ENCODE measurements at places on chromosomes 3 and 15.

DNA sequence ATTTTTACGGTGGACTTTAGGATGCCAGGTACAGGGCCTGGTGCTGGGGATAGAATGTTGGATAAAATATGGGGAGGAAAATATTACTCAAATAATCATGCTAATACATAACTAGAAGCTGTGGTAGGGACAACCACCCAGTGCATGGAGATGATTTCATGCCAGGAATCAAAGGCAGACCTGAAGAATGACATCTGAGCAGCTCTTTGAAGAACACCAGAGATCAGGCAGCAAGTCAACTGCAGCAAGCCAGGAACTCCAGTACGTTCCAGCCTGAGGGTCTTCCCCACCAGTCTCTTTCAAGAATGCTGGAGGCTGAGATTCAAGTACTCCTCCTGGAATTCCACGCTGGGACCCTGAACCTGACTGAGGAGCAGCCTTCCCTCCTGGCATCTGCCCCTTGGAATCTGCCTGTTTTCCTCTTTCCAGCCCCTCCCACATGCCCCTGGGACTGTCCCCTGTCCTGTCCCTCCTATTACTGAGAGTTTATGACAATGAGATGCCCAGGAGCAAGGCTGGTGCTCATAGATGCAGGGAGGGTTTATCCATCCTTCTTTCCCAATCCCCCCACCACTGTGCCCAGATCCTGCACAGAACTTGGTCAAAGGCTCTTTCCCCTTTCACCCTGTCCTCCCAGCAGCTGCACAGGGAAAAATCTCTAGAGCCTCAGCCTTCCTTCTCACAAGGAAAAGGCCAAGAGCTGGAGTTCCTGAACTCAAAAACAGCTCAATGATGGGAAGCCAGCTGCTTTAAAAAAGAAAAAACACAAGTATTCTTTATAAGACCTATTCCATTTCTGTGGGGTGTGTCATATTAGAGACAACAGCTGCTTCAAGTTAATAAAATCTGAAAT, 68.0 kb downstream of the PDZRN3 start:
- no peak for DNase-seq

GRCh38 chr3:112391648-112392047, 58.7 kb downstream of the CD200 start:
- DNase-seq: no peak

GRCh38 chr3:76826861-76827260, 213.0 kb upstream of the ROBO2 start:
- DNase-seq: no peak

DNA sequence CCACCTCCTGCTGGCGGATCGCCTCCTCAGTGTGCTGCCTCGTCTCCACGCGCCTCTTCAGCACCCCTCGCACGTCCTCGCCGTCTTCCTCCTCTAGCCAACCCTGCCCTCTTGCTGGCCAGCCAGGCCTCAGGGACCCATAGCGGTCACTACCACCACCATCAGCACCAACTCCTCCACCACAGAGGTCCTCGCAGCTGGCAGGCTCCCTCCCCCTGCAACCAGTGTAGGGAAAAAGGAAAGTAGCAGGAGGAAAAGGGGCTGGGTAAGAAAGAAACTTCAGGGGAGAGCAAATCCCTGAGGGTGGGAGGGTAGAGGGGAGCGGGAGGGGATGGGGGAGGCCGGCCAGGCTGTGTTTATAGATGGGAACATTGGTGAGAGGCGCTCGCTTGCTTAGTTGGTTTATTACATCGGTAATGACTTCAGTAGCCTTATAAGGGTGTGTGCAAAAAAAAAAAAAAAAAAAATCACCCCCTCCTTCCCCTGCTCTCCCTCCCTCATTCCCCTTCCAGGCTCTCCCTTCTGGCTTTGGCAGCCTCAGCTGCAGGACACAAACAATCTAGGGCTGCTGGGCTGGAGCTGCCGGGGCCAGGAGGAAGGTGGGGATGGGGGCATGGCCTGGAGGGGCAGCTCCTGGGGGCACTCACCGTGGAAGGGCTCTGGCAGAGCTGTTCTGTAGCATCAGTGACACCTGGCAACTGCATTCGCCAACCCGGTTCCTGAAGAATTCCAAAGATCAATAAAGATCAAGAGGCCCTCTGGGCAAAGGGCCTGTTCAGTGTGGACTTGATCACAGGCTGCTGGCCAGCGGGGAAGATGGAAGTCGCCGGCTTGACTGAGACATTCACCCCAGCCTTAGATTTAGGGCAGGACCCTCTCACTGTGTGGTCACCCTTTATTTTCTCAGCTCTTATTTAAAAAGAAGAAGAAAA, 116.2 kb upstream of the HACD2 start:
- DNase-seq: peak; percentile 35

DNA sequence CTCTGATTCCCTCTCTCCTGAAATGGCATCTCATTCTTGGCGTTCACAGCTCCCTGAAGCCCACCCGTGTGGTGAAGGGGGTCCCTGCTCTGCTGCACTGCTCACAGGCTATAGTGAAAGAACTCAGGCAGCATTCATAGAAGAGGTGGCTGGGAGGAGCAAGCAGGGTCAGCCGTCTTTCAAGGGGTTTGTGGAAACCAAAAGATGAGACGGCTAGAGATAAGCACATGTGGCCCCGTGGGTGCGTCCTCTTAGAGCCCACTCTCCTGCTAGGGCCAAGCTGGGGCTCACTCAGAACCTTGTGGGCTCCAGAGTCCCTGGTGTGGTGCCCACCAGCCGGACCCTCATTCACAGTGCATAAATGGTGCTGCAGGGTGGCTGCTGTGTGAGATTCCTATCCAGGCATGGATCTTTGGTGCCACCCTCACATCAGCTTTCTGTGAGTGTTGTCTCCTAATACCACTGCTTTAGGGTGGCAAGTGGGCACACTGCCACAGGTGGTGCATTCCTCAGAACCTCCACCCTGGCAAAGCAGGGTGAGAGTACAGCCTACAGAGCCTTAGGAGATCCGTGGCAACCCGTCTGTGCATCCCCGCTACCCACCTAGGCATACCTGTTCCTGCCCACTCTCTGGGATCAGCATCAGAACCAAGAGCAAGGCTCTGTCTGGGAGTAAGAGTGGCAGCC, 11.2 kb upstream of the SEMA4B start:
- no peak for DNase-seq

DNA sequence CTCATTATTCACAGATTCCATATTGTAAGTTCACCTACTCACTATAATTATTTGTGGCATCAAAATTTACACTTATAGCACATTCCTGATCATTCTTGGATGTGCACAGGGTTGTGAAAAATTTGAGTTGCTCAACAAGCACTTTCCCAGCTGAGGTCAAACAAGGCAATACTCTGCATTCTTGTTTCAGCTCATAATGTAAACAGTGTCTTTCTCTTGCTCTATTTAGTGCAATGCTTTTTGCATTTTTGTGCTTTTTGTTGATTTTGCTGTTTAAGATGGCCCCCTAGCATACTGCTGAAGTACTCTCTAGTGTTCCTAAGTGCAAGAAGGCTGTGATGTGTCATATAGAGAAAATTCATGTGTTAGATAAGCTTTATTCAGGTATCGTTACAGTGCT, 66.7 kb upstream of the TNIK start:
- DNase-seq: no peak

DNA sequence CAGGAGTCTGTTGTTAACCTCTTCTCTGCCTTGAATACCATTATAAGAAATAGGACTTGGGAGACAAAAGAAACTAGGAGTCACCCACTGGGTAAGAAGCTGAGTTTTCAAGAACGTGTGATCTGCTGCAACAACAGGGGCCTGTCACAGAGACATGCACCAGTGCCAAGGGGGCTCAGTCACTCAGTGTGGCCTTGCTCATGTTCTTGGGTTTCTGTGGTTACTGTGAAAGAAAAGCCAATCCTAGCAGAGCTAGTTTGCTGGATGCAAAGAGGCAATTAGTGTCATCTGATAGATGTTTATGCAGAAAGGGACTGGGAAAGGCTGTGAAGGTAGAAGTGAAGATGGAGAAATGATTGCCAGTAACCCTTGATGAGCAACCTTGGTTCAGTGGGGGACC, 126.3 kb downstream of the IQCH start:
- DNase-seq: no peak

DNA sequence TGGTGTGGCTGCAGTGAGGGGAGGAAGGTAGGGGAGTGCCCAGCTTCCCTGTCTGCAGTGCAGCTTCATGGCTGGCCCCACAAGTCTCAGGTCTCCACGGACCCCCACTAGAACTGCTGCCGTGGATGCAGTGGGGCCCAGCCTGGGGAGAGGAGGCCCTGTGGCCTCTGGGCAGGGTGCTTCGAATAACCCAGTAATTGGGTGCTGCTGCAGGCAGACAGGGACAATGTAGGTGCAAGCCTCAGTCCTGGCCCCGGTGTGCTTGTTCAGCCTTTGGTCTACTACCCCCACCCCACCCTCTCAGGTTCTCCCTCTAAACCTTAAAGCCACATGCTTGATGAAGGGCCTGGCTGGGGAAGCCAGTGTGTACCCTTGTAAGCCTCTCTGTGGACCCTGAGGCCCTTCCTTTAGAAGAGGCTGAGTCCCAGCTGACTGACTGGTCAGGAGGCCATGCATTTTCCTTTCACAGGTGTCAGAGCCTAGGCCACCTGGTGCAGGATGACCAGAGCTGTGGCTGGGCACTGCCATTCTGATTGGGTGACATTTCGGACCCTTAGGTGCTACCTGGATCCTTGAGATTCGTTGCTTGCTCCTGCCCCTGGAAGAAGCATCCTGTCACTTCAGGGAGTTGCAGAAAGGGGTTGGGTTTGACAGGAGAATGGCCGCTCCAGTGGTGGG, 21.1 kb upstream of the EXOG start:
- no peak for DNase-seq

GRCh38 chr3:124620600-124621063, 109.6 kb upstream of the UMPS start:
- DNase-seq: no peak

- DNase-seq: no peak
These were observed 44.4 kb downstream of the CDAN1 start for GRCh38 chr15:42692536-42692935.

DNA sequence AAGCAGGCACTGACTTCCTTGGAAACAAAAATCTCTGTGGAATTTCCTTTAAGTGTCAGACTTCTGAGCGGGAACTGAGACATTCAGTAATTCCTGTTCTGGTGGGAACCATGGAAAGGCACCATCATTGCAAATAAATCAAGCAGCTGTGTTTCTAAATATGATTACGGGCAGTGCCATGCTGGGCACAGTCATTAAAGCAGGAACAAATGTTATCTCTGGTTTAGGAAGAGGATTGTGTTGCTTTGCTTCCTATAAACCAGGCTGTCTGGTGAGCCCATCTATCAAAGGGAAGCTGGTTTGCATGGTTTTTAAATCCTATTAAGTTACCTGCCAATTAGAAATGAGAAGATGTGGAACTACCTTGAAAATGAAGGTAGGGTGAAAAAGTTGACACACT, 86.7 kb downstream of the EBLN2 start:
- no peak for DNase-seq

DNA sequence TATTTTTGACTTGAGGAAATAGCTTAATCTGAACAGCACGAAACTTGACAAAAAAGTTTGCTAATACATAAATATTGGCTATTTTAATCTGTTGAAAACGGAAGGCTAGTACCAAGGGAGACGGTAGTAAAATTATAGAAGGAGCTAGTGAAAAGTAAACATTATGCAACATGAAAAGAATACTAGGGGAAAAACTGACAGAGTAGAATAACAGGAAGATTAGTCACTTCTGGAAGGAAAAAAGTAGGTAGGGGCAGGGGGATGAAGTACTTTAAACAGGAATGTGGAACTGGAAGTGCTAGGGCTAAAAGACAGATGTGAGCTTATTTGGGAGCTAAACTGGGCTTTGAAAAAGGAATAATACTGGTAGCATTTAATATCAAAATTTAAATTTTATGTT, 60.1 kb downstream of the MBNL1 start:
- no peak for DNase-seq

GRCh38 chr15:66619152-66619903, 53.5 kb upstream of the LCTL start:
- peak; percentile 20 for DNase-seq

DNA sequence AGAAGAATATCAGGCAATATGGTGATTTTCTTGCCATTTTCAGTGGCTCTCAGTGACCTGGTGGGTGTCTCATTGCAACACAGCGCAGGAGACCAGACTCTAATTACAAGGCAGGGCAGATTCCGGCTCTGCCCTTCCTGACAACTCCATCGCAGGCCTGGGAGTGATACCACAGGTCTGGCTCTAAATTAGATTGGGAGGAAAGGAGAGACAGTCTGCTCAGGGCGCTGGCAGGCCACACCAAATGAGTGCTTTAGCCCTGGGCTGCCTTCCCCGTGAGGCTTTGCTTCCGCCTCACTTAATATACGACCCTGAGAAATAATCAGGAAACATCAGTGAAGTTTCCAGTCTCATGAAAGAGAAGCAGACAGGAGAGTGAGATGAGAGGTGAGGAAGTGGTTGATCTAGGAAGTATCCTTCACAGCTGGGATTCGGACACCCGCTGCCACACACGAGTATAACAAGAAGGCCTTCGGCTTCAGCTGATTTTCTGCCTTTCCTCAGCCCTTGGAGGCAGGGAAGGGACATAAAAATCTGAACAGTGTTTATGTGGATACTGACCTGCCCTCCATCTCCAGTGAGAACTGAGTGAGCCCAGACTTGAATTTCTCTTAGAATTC, 73.7 kb upstream of the PROK2 start:
- DNase-seq: no peak

DNA sequence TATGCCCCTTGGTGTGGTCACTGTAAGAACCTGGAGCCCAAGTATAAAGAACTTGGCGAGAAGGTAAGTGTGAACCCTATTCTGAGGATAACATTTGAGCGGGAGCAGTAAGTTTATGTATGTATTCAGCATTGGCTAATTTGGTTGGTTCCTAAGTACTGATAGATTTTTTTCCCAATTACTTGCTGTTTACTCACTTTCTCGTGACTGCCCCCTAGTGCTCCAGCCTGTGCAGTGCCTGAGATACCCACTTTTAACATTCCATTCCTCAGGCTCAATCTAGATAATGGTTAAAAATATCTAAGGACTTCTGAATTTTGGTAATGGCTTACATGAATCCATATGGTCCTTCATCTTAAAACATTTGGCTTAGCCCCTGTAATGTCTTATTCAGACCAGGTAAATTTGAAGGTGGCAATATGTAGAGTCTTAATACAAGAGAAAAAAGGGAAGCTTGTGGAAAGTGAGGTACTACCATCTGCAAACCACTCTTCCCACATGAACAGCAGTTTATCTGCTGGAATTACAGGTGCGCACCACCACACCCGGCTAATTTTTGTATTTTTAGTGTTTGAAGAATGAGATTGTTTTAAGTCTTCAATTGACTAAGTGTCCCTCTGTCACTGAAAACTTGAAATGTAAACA, 7.1 kb downstream of the ELL3 start:
- peak; percentile 35 for DNase-seq

DNA sequence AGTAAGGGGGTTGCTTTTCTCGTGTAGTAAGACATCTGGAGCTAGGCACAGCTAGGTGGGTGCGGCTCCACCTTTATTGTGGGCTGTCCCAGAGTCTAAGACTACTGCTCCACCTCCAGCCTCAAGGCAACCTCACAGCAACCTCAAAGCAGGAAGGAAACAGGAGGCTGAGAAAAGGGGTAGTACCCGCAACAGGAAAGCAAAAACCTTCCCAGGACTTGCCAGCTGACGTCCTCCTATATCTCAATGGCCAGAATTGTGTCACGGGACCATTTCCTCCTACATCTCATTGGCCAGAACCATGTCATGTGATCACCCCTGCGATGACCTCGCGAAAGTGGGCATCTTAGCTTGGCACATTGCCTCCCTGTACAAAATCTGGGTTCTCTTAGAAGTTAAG, 4.3 kb upstream of the GPR160 start:
- no peak for DNase-seq

GRCh38 chr3:49263159-49263889, 13.7 kb downstream of the C3orf62 start:
- no peak for DNase-seq

- DNase-seq: no peak
These were observed 42.1 kb downstream of the IQCH start for GRCh38 chr15:67296684-67297083.

- DNase-seq: no peak
These were observed 122.6 kb downstream of the SATB1 start for GRCh38 chr3:18302517-18302916.

Measured in putamen (tissue), 1 donor.